Cerebellum (tissue), 4 donors: ENCODE measurements at places on chromosomes 11 and 22. TPM values are rescaled to one million over a fixed set of nuclear protein-coding genes. Genes with fewer than 3 reads are reported as not detected.

RASSF10 gene
- 7.2 TPM for total RNA-seq

DPP3 gene
- 22.2 TPM for total RNA-seq

DNA sequence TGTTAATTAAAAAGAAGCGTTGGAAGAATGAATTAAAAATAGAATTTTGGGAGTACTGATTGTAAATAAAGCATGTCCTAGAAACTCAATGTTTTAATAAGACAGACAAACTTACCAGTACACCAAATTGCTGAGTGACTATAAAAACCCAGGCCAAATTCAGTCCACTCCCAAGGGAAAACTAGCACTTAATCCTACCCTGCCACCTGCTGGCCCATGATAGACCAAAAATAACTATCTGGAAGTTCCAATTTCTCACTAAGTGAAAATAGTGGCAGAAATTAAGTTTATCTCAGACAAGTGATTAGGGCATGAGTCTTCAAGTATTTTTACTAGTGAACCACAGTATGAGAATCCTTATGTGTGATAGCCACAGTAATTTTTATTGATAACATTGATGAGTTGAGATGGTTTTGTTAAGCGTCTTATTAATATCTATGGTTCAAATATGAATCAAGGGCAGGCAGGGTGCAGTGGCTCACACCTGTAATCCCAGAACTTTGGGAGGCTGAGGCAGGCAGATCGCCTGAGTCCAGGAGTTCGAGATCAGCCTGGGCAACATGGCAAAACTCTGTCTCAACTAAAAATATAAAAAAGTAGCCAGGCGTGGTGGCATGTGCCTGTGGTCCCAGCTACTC, 9.8 kb upstream of the DDX10 start:
- peak; percentile 21 for DNase-seq

DNA sequence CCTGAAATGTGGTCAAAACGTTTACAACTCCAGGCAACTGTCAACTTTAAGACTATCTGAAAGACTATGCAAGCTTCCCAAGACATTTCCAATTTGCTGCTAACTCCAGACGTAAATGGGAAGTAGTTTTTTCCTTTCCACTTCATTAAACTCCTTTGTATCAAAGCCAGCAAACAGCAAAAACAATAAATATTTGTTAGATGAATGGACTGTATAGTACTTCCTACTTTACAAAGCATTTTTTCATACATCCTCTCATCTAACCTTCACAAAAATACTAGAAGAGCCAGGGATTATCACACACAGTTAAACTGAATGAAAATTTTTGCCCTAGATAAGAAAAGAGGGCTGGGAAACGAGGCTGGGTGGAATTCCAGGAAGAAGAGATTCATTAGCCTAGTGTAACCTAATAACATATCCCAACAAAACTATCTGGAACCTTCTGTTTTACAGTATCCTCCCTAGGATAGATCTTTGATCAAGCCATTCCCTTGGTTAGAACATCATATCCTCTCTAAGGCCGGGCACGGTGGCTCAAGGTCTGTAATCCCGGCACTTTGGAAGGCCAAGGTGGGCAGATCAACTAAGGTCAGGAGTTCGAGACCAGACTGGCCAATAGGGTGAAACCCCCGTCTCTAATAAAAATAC, 10.4 kb downstream of the NUP98 start:
- DNase-seq, result no peak

GRCh38 chr11:85423794-85424193, 203.3 kb downstream of the DLG2 start:
- DNase-seq, result no peak

DNA sequence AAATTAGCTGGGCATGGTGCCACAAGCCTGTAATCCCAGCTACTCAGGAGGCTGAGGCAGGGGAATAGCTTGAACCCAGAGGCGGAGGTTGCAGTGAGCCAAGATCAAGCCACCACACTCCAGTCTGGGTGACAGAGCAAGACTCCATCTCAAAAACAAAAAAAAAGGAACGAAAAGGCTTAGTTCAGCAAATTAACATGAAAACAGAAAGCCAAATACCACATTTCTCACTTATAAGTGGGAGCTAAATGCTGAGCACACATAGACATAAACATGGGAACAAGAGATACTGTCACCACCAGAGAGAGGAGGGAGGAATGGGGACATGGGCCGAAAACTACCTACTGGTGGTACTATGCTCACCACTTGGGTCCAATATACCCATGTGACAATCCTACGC, 38.6 kb downstream of the SCGB1A1 start:
- DNase-seq, result no peak

DNA sequence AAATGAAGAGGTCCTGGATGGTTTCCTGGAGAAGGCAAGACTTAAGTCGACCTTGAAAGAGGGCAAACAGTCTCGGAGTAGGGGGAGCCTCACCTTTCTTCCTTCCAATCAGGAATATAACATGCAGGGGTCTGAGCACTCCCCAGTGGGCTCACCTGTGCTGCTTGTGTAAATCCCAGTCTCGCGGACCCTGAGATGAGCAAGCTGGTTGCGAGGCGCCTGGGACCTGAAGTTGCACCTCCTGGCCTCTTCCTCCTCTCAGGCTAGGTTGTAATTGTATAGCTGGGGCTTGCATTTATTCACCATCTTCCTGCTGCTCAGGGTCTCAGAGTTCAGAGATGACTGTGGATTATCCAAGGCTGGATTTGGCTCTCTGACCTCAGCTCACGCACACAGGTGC, 7.5 kb upstream of the WBP2NL start:
- no peak for DNase-seq
